ENCODE measurements at places on chromosomes 3 and 15. TPM values are rescaled to one million over a fixed set of nuclear protein-coding genes. Genes with fewer than 3 reads are reported as not detected.

GRCh38 chr3:5874931-5875341, 687.4 kb downstream of the EDEM1 start:
- DNase-seq = no peak

DNA sequence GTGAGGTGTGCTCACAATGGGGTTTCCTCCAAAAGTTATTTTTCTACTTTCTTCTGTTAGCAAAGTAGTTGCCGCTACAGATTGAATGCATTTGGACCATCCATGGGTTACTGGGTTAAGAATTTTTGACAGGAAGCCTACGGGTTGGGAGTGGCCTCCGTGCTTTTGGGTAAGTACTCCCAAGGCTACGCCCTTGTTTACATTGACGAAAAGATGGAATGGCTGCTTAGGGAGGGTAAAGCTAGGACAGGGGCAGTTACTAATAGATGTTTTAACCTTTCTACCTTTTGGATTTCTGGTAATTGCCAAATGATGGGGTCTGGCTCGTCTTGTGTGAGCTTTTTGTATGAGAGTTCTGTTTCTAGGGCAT, 20.4 kb upstream of the ATG7 start:
- DNase-seq = no peak

RTP3 gene
- not detected for total RNA-seq

DNA sequence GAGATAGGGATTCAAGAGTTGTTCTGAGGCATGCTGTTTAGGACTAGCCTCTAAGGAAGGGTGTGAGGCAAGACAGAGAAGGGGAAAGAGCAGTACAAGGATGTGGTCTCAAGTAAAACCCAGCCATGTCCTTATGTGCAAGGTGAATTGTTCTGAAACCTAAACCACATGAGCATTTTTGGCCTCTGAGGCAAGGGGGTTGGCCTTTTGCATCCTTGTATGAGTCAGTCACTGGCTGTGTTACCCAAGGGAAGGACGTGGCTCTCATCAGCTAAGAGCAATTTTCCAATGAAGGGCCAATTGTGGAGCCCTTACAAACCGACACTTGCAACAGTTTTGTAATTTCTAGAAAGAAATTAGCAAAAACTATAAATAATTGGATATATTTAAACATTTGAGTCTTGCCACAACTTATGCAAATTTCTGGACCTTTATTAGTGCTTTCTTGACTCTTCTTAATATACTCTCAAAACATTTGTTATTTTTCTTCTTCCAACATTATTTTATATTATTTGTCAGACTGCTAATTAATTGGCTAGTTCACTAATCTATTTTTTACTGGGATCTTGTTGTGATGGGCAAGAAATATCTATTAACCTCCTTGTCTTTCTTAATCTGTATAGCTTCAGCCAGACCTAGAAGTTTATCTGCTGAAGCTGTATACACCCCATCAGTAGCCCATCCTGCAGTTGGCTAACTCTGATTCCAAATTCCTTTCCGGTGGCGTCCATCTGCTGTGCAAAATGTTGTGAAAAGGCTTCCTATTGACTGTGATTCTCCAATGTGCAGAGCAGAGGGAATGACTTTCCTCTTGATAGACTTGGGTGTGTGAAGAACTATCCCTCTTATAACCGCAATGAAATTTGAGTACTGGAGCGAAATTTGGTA, 97.7 kb upstream of the P2RY1 start:
- DNase-seq = peak; percentile 32

CAMKV gene
- total RNA-seq = not detected
